ENCODE measurements at places on chromosomes 11 and 22. TPM values are rescaled to one million over a fixed set of nuclear protein-coding genes. Genes with fewer than 3 reads are reported as not detected.

Gene HIPK3
- 41.2 TPM for total RNA-seq

Gene NFAM1
- total RNA-seq = 0.13 TPM

Gene OVOL1
- not detected for total RNA-seq

Gene ANGPTL5
- total RNA-seq = not detected

Gene SNRPD3
- 208 TPM for total RNA-seq

Gene SCN2B
- total RNA-seq = not detected

Gene MRGPRX4
- not detected for total RNA-seq

Gene CYTH4
- 16.4 TPM for total RNA-seq

Gene TCIRG1
- total RNA-seq = 129 TPM

Gene MS4A4E
- not detected for total RNA-seq

Gene KAT5
- total RNA-seq = 64.8 TPM

Gene MAJIN
- not detected for total RNA-seq

Gene PPM1F
- 31.3 TPM for total RNA-seq

Gene MYEOV
- not detected for total RNA-seq

Gene DUSP8
- 1.7 TPM for total RNA-seq

Gene TMEM86A
- 1.3 TPM for total RNA-seq

Gene CALCA
- total RNA-seq = not detected

Gene SPON1
- 0.36 TPM for total RNA-seq

Gene UBQLNL
- 0.10 TPM for total RNA-seq

Measured in activated CD8-positive, alpha-beta memory T cell treated with anti-CD3 and anti-CD28 coated beads for 36 hours (primary cell).